ENCODE measurements at places on chromosomes 3 and 15.

DNA sequence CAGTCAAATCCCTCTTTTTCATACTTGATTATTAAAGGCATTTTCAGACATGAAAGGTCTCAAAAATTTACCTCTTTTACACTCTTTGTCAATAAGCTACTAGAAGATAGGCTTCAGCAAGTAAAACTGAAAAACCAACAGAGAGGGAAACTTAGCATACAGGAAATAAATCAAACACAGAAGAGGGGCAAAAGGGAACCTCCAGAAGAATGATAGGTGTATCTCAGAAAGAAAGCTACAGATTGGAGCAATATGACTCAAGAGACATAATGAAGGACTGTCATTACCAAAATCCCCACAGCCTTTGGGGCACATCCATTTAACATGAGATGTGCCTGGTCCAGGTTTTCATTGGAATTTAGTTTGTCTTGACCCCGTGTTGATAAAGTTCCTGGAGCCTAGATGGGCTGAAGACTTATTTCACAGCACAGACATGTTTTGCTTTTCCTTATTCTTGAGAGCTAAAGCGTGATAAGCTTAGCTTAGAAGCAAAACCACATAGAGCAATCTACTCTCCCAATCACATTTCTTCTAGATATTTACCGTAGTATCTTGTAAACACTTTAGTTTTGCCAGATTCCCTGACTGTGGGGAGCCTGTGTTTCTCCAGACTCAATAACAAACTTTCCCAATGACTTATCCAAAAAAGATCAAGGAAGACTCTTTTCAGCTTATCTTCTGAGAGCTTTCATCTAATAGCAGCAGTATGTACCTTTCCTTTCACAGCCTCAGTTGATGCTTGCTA lies 11.7 kb downstream of the LRRFIP2 start:
- no peak for DNase-seq

DNA sequence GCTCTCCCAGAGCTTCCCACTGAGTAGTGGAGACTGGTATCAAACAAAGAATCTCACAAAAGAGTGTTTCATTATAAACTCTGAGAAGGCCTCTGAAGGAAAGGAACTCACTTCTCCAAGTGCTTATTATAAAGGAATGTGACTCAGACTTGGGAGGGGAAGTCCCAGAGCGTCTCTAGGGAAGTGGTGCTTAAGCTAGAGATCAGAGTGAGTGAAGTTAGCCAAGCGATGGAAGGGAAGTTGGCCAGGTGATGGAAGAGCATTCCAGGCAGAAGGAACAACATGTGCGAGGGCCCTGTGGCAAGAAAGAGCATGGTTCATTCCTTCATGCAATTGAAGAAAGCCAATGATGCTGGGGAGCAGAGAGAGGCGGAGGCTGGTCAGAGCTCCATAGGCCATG lies 2.3 kb downstream of the XYLB start:
- DNase-seq = no peak

- DNase-seq = no peak
These were observed 27.9 kb upstream of the ACP3 start for GRCh38 chr3:132289316-132289715.

GRCh38 chr3:172913911-172914655 lies 163.6 kb downstream of the ECT2 start:
- no peak for DNase-seq

- no peak for DNase-seq
These were observed 36.4 kb upstream of the EIF3J start for GRCh38 chr15:44500555-44500954.

DNA sequence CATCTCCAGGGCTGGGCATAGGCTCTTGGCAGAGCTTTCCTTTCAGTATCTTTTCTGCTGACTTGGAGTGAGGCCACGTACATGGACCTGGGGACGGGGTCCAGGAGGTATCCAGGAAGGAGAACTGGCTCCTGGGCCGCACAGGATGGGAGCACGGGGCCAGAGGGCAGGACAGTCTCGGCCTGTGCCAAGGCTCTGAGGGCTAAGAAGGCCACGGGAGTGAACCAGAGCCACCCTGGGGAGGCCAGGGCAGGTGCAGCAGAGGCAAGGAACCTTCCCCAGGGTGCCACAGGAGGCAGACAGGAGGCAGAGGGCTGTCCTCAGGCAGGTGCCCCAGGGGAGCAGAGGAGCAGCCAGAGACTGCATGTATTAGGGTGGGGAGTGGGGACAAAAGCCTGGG lies 50.3 kb downstream of the PLXNA1 start:
- no peak for DNase-seq

GRCh38 chr3:123067689-123068600 lies 1.1 kb downstream of the PDIA5 start:
- DNase-seq = peak; percentile 33

GRCh38 chr3:194254040-194254439 lies 97.1 kb downstream of the CPN2 start:
- no peak for DNase-seq

- no peak for DNase-seq
These were observed 54.0 kb downstream of the DAPK2 start for GRCh38 chr15:63992300-63992699.

GRCh38 chr3:127234778-127235177 lies 41.8 kb downstream of the PRR23E start:
- no peak for DNase-seq

GRCh38 chr3:195195321-195196209 lies 75.4 kb downstream of the XXYLT1 start:
- DNase-seq = no peak

DNA sequence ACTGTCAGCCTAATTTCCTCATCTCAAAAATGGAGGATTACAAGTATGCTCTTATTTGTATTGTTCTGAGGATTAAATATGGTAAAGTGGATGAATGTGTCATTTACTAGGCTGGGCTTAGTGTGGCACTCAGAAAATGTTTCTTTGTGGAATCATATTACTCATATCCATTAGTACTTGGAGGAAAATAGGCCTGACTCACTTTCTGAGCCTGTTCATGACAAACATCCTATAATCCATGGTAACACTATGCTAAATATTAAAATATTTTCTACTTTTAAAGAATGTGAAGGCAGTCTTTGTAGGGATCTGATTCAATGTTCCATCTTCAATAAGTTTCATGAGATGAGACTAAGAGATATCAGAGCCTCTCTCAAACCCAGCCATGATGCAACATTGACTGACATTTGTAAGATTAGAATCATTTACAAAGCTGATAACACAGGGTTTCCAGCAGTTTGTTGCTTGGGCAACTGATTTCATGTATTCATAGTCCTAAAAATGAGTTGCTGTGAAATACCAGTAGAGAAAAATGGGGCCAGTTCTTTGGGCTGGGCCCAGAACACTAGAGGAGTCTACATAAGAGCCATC lies 1048.5 kb downstream of the NTRK3 start:
- no peak for DNase-seq

- DNase-seq = no peak
These were observed 33.9 kb downstream of the RLBP1 start for GRCh38 chr15:89187301-89187985.

GRCh38 chr15:59035201-59035600 lies 47.7 kb downstream of the RNF111 start:
- no peak for DNase-seq

GRCh38 chr3:9916734-9917680 lies at the start of gene IL17RC:
IL17RC (plus strand) TSS chr3:9917098; CDS start chr3:9917316, 218 bp downstream.
- DNase-seq = peak; percentile 78

- no peak for DNase-seq
These were observed 185.7 kb downstream of the MECOM start for GRCh38 chr3:169477790-169478189.

DNA sequence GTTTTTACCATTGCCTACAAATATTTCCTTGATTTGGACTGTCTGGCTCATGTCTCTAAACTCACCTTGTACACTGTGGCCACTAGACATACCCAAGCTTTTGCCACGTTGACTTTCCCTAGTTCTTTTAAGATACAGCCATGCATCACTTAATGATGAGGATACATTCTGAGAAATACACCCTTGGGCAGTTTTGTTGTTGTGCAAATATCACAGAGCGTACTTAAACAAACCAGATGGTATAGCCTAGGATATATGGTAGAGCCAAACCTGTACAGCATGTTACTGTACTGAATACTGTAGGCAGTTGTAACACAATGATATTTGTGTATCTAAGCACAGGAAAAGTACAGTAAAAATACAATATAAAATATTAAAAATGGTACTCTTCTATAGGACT lies 5.5 kb downstream of the ARHGEF26 start:
- DNase-seq = no peak

DNA sequence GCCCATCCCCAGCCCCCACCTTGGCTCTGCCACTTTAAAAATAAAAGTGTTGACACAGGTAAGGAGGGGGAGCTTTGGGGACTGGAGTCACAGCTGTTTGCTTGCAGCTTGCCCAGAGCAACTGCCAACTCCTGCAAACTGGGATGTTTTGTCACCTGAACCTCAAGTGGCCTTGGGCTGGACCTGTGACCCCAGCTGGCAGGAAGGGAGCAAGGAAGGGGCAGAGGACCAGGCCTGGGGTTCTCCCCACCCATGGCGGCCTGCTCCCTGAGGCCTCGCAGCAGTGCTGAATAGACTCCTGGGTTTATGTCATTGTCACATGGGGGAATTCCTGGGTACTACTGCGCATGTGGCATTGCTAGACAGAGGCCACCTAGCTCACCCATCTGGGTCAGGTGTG lies 246.9 kb upstream of the TLE3 start:
- DNase-seq = no peak

DNA sequence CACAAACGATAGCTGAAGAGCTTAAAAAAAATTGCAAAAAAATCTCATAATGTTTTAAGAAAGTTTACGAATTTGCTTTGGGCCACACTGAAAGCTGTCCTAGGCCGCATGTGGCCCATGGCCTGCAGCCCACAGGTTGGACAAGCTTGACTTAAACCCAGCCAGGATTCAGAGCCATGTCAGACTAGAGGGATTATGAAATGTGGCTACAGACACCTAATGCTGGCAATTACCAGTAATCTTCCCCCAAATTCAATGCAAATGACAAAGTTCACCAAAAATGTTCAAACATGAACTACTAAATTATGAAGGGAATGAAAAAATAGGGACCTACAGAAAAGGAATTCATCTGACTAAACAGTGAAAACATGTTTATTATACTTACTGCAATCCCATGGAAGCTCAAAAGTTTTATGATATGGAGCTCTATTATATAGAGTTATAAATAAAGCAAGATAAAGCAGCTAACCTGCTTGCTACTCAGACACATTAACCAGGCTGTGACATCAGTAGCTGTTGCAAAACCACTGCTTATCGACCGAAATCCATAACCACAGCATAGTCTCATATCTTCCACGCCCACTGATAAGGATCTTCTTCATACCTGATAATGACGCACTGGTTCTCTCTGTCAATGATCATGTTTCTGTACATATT lies 49.2 kb downstream of the LDHAL6B start:
- no peak for DNase-seq

DNA sequence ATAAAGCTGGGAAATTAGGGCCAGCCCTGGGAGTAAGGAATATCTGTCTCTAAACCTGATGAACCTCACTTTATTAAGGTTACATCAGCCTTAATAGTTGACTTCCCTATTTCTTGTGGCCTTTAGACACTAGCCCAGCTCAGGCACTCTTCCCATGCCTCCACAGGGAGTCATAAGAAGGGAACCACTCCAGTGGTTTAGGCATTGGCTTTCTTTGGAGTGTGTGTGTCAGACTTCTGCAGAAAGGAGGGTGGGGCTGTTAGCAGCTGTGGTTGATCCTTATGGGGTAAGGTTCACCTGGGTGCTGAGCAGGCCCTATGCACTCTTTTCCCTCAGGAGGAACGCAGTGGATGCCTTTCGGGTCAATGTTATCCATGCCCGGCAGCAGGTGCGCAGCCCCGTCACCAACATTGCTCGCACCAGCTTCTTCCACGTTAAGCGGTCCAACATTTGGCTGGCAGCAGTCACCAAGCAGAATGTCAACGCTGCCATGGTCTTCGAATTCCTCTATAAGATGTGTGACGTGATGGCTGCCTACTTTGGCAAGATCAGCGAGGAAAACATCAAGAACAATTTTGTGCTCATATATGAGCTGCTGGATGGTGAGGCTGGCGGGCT lies 4.0 kb downstream of the AP2M1 start:
- DNase-seq = no peak

DNA sequence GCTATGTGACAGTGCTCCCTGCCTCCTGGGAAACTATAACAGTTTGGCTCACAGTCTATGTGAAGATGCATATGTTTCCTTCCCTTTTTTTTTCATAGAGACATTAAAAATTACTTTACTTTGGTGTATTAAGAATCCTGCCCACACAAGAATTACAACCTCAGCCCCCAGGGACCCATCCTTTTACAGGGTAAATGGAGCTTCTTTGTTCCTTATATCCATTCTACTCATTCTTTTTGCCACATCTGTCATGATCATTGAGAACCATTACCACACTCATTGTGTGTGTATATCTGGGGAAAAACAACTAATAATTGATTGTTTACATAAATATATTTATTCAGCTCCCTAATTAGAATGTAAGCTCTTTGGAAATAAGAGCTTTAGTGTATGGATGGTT lies 157.4 kb downstream of the SSR3 start:
- no peak for DNase-seq

DNA sequence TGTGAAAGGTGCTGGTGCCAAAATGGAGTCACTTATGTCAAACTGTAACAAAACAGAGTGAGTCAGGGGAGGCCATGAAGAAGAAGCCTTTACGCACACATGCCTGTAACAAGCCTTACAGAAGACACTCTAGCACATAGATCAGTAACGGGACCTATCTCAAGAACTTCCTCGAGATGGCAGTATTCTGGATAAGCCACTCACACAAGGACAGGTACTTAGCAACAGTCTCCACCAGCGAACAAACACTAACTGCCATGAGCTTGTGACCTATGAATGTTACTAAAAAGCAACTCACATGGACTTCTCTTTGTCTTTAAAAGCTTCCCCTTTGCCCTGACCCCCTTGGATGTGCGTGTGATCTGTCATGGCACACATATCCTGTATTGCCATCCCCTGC lies 235.1 kb downstream of the CD47 start:
- DNase-seq = no peak

GRCh38 chr3:169149349-169149890 lies 514.1 kb downstream of the MECOM start:
- peak; percentile 64 for DNase-seq

DNA sequence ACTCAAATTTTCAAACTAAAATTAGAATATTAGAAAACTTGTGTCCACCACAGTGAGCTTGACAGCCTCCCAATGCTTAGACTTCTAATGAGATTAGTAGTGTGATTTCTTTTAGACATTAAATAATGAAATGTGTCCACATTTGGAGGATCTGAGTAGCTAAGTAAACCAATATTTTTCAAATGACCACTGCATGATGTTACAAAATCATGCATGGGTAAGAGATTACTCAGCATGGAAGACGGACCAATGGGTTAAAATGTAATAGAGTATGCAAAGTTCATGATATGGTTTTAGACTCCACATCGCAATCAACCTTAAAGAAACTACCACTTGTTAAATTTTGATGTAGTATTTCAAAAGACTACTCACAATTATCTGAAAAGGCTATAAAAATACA lies 130.6 kb downstream of the IMPG2 start:
- no peak for DNase-seq

- DNase-seq = no peak
These were observed 4.6 kb downstream of the ANXA2 start for GRCh38 chr15:60392986-60393790.

- DNase-seq = no peak
These were observed 387.2 kb upstream of the SGO1 start for GRCh38 chr3:20573175-20573574.

- DNase-seq = no peak
These were observed 6.6 kb downstream of the DUOX1 start for GRCh38 chr15:45136378-45136764.

Data from 8988T (cell line).